ENCODE measurements at places on chromosomes 7 and 10. TPM values are rescaled to one million over a fixed set of nuclear protein-coding genes. Genes with fewer than 3 reads are reported as not detected.
A peak's percentile ranks its signal among the peaks of the same experiment; 100 is the strongest.

GRCh38 chr7:45130910-45131309 lies 19.4 kb upstream of the TBRG4 start:
- H3K4me3 ChIP-seq, result no peak overlapping the region
- no peak for DNase-seq
- peaks cover 3% of the 10 kb centered on the region for H3K4me1 ChIP-seq
- no peaks in the 10 kb centered on the region for H3K27me3 ChIP-seq
- H3K27ac ChIP-seq, result no peak overlapping the region

DNA sequence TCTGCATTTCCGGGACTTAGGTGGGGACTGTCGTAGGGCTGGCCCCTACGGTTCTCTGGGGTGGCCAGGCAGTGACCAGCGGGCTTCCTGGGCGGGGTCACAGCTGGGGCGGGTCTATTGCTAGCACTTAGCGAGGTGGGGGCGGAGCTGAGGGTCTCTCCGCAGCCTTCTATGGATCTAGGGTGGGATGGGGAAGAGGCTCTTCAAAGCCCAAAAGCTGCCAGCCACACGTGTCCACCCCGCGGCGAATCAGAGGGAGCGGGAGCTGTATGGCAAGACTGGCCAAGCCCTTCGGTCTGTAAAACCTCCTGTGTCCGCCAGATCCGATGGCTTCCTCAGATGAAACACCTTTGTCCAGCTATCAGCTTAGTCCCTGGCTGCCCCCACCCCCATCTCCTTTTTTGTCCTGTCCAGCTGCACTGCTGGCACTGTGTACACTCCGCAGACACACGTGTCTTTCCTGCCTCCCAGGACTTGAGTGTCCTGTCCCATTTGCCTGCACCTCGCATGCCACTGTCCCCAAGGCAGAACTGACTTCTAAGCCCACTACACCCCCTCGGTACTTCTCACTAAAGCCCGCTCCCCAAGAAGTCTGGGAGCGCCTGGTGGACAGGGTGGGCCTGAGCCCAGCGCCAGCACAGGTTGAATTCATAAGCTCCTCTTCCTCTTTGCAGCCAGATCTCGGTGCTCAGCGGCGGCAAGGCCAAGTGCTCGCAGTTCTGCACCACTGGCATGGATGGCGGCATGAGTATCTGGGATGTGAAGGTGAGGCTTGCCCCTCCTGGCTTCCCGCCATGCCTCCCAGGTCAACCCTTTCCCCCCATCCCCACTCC lies 14.8 kb downstream of the PDAP1 start:
- H3K27me3 ChIP-seq, result no peaks in the 10 kb centered on the region
- peaks cover 61% of the 10 kb centered on the region for H3K36me3 ChIP-seq
- H3K27ac ChIP-seq, result peak overlapping the region; percentile 62

- H3K4me3 ChIP-seq, result no peak overlapping the region
- H3K27ac ChIP-seq, result no peak overlapping the region
- DNase-seq, result no peak
- H3K4me1 ChIP-seq, result peaks cover 10% of the 10 kb centered on the region
- no peaks in the 10 kb centered on the region for H3K36me3 ChIP-seq
Observed at GRCh38 chr10:124509880-124510632, 48.4 kb downstream of the LHPP start.

Gene NUTM2D
- total RNA-seq, result 5.2 TPM

DNA sequence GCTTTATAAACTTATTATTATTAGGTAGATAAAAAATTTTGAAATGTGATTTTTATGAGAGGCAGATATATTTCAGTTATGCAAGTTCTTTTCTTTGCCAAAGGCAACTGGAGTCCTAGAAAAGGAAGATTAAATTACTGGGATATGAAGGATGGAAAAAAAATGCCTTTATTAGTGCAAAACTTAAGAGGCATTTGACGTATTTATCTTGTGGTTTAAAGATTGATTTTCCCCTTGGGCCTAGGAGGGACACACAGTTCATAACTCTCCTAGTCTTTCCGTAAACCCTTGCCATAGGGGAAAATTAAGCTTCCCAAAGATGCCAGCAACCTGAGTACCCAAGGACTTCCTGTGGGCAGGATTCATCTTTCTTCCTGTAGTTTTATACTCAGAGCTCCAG lies 3.1 kb upstream of the STEAP4 start:
- no peak for DNase-seq
- H3K27ac ChIP-seq, result no peak overlapping the region
- no peaks in the 10 kb centered on the region for H3K27me3 ChIP-seq
- no peak overlapping the region for H3K4me3 ChIP-seq
- H3K36me3 ChIP-seq, result no peaks in the 10 kb centered on the region
- no peaks in the 10 kb centered on the region for H3K4me1 ChIP-seq

GRCh38 chr7:48033922-48034321 lies 1.4 kb upstream of the C7orf57 start:
- H3K27me3 ChIP-seq, result peaks cover 12% of the 10 kb centered on the region
- H3K36me3 ChIP-seq, result no peaks in the 10 kb centered on the region
- no peak overlapping the region for H3K4me3 ChIP-seq
- DNase-seq, result no peak

Gene TFR2
- total RNA-seq, result 9.8 TPM

Gene MOGAT3
- total RNA-seq, result not detected

DNA sequence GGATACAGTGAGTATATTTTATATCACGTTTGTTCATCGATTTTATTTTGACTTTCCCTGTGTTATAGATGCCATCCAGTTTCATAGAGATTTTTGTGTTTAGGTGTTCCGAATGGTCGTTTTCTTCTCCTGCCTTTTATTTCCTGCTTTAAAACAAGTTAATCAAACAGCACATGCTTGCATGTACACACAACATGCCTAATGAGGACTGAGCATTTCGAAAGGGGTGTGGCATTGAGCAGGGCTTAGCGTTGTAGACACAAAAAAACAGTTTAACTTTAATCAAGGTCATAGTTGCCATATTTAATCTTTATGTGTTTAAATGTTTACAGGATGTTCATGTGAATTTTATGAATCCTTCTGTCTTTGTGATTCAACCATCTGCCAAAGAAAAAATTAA lies 430.5 kb upstream of the GALNT17 start:
- no peaks in the 10 kb centered on the region for H3K27me3 ChIP-seq
- H3K27ac ChIP-seq, result no peak overlapping the region
- peaks cover 4% of the 10 kb centered on the region for H3K4me1 ChIP-seq
- DNase-seq, result no peak
- H3K4me3 ChIP-seq, result no peak overlapping the region

- H3K27ac ChIP-seq, result no peak overlapping the region
- peaks cover 3% of the 10 kb centered on the region for H3K4me1 ChIP-seq
- no peak overlapping the region for H3K4me3 ChIP-seq
- no peaks in the 10 kb centered on the region for H3K27me3 ChIP-seq
- peaks cover 14% of the 10 kb centered on the region for H3K36me3 ChIP-seq
- DNase-seq, result no peak
Observed at GRCh38 chr7:92729172-92729571, 107.2 kb downstream of the CDK6 start.

DNA sequence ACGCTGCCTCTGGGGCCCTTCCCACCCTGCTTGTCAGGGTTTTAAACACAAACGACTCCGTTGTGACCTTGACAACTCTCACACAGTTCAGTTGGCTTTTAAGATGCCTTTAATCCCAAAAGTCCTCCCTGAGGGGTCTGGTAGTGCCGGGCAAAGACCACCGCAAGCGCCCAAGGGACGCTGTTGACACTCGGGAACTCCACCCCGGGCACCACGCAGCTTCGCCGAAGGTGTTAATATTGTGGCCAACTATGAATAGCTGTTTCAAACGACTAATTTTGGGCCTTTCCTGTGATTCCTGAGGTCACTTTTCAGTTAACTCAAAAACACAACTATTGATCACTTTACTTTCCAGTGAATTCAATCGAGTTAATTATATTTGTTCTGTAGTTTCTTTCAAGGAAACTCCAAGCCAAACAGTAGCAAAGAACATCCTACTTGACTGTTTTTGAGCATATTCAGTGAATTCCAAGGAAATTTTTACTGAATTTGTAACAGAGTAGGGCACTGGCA lies 958 bp upstream of the ESYT2 start:
- H3K27ac ChIP-seq, result peak overlapping the region; percentile 97
- H3K27me3 ChIP-seq, result no peaks in the 10 kb centered on the region
- H3K4me1 ChIP-seq, result peaks cover 31% of the 10 kb centered on the region
- H3K4me3 ChIP-seq, result peak overlapping the region; percentile 51
- no peak for DNase-seq

DNA sequence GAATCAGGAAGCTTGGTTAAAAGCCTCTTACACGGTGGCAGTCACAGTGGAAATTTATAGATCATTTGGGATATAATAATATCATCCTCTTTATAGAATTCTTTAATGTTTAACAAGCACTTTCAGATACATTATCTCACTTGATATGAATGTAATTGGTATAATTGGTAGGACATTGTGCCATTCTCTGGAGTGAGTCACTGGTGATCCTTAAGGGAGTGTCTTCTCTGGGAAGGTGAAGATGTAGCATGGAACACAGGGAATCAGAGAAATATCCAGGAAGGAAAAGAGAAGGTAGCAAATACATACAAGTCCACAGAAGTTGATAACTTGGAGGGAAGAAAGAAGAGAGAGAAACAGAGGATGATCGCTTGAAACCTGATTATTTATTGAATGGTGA lies 9.8 kb downstream of the PTPRZ1 start:
- no peak overlapping the region for H3K4me3 ChIP-seq
- no peaks in the 10 kb centered on the region for H3K4me1 ChIP-seq
- H3K36me3 ChIP-seq, result no peaks in the 10 kb centered on the region
- DNase-seq, result no peak
- H3K27me3 ChIP-seq, result no peaks in the 10 kb centered on the region

Gene CUBN
- total RNA-seq, result 5.6 TPM

DNA sequence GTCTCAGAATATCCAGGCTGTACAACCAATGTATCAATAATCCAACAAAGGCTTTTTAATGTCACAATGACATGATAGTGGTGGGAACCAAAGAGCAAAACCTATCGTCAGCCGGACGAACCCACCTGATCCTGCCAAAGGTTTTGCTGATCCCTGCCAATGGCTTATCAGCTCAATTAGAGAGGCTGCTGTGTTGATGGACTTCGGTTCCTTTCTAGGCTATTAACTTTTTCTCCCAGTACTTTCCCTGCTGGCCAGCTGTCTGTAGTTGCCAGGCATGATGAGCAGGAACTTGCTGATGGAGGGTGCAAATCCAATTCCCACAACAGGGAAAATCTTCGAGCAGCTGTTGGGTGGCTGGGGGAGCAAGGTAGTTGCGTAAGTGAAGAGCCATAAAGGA lies 2.4 kb downstream of the LMOD2 start:
- no peak for DNase-seq
- no peak overlapping the region for H3K4me3 ChIP-seq
- no peaks in the 10 kb centered on the region for H3K36me3 ChIP-seq
- H3K27me3 ChIP-seq, result no peaks in the 10 kb centered on the region

DNA sequence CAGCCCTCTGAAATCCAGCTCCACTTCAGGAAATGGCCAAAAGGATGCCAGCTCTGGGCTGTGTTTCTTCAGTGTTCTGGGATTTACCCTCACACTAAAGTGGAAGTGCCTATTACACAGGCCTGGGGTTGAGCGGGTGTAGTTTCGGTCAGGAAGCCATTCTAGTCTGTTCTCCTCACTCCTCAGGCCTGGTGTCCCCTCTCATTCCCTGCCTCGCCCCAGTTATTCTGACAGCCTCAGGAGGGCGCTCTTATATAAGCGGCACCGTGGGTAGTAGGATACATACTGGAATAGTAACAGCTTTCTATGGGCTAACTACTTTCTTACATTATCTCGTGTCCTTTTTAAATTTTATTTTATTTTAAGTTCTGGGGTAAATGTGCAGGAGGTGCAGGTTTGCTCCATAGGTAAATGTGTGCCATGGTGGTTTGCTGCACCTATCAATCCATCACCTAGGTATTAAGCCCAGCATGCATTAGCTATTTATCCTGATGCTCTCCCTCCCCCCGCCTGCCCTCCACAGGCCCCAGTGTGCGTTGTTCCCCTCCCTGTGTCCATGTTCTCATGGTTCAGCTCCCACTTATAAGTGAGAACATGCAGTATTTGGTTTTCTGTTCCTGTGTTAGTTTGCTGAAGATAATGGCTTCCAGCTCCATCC lies 12.2 kb upstream of the LGI1 start:
- H3K27ac ChIP-seq, result no peak overlapping the region
- H3K4me1 ChIP-seq, result no peaks in the 10 kb centered on the region
- no peak overlapping the region for H3K4me3 ChIP-seq
- H3K27me3 ChIP-seq, result no peaks in the 10 kb centered on the region
- no peaks in the 10 kb centered on the region for H3K36me3 ChIP-seq
- no peak for DNase-seq

DNA sequence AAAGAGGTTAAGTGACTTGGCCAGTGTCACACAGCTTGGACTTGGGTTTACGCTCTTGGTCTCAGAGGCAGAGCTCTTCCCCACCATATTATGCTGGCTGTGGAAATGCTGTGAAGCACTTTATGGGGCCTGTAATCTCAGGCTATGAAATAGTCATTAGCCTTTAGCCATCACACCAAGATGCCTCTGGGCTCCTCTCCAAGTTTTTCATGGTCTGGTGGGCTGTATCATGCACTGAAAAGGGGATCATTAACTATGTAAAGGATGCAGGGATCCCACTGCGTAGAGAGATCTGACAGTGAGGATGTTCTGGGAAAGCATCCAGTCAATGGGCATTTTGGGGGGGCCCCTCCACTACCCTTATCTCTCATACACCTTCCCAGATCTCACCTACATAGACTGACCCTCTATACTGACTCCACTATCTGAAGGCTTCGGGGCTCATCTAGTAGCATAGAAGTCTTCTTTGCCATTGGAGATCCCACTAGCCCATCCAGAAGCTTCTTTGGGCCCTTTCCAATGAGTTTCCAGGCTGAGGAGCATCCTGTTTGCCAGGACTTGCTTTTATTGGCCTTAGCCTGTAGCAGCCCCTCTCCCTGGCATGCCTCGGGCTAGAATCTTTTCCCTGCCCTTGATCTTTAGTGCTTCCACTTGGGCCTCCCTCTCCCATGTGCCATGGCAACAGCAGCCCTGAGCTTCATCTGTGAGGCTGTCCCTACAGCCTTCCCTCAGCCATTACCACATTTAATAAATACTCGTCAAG lies 19.6 kb downstream of the FRMPD2 start:
- H3K27ac ChIP-seq, result no peak overlapping the region
- no peaks in the 10 kb centered on the region for H3K27me3 ChIP-seq
- H3K4me1 ChIP-seq, result no peaks in the 10 kb centered on the region
- no peak for DNase-seq
- H3K4me3 ChIP-seq, result no peak overlapping the region

Gene CDC14C
- not detected for total RNA-seq

- no peaks in the 10 kb centered on the region for H3K27me3 ChIP-seq
- H3K27ac ChIP-seq, result no peak overlapping the region
- no peak for DNase-seq
- H3K36me3 ChIP-seq, result no peaks in the 10 kb centered on the region
- H3K4me1 ChIP-seq, result no peaks in the 10 kb centered on the region
- H3K4me3 ChIP-seq, result no peak overlapping the region
Observed at GRCh38 chr10:21021843-21022594, 124.9 kb upstream of the NEBL start.

Gene IL6
- 1.7 TPM for total RNA-seq

Data from natural killer cell (primary cell).